Fibroblast of skin of scalp (primary cell): ENCODE measurements at places on chromosomes 13 and 19.

DNA sequence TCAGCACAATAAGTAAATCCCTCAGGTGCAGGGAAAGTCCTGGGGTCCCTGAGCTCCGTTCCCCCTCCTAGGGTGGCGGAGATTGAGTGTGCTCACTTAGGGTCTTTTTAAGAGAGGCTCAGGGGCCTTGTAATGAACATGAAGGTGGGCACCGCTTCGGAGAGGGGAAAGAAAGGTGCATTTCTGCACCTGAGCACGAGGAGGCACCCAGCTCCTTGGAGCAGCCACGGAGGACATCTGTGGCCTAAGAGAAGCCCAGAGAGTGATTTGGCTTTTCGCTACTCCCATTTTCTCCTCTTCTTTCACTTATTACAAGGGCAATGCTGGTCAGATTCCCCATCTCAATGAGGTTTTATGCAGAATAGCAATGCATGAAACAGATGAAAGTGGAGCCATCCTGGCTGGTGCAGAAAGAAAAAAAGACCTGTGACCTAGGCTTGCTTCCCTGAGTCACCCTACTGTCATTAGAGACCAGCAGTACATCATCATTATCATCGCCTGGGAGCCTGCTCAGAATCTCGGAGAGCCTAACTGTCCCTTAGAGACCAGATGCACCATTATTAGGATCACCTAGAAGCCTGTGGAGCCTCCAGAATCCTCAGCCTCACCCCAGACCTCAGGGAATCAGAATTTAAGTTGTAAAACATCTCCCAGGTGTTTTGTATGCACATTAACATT, 86.6 kb upstream of the RAP2A start:
- no peak for DNase-seq

DNA sequence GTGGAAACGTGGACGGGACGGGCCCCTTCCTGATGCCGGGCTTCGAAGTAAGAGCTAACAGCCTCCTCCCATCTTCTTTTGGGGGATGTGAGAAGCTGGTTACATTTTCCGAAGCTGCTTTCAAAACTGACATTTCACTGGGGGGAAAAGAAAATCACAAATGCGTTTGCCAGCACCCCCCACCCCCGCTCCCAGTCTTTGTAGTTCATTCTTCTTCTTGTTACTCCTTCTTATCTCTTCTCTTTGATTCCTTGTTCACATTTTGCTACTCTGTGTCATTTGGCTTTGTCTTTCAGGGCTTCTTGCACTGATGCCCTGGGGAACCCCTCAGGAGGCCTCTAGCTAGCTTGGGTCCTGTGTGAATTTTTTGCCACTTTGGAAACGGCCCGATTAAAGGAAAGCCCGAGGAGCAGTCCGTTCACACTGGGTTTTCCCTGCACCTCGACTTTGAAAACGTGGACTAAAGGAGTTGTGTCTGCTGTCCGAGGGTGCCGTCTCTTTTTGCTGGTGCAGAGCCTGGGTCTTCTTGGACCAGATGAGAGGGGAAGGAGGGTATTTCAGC, 1.3 kb downstream of the CARM1 start:
- DNase-seq = no peak

- DNase-seq = no peak
Observed at GRCh38 chr19:38148337-38148736, 75.7 kb downstream of the DPF1 start.

DNA sequence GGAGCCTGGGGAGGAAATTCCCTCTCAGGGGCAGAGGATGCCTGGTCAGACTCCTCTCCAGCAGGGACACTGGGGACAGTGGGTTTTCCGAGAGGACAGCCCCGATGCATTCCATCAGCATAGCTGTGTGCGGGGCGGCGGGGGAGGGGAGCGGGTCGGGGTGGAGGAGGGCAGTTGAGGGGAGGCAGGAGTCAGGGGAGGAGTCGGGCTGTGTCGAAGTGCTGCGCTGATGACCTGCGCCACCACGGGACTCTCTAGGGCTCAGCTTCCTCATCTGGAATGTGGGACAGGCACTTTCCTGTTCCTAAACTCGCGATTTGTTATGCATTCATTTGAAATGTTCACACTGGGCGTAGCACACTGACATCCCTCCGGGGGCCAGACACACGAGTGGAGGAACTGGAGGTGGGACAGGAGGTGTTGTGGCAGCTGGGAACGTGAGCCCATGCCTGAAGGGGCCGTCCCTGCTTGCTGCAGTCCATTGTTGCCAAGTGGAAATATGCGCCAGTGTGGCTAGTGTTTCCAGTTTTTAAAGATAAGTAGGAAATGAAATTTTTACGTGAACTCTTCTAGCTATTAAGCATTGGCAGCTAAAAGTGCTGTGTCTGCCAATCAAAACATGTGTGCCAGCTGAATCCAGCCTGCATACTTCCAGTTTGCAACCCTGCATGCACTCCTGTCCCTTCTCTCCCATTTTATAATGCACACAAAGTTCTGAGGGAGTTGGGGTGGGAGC, 43.3 kb downstream of the FLT1 start:
- peak; percentile 22 for DNase-seq

GRCh38 chr19:1745589-1746031, 7.7 kb upstream of the ONECUT3 start:
- no peak for DNase-seq

DNA sequence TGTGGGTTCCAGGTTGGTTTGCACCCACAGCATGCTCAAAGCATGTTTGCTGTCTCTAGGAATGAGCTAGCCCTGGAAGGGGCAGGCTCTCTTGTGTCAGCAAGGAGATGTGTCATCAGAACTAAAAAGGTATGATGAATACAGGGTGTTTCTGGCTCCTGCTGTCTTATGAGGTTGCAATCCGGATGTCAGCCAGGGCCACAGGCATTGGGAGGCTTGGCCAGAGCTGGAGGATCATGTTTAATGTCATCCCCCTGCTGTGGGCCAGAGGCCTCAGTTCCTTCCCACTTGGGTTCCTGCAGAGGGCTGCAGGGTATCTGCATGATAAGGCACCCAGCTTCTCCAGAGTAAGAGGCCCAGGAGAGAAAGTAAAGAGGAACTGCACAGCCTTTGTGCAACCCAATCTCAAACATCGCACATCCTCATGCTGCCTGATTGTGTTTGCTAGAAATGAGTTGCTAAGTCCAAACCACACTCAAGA, 193.6 kb downstream of the COL4A1 start:
- peak; percentile 54 for DNase-seq

- DNase-seq = no peak
Observed at GRCh38 chr13:108026680-108027410, 188.5 kb downstream of the LIG4 start.

DNA sequence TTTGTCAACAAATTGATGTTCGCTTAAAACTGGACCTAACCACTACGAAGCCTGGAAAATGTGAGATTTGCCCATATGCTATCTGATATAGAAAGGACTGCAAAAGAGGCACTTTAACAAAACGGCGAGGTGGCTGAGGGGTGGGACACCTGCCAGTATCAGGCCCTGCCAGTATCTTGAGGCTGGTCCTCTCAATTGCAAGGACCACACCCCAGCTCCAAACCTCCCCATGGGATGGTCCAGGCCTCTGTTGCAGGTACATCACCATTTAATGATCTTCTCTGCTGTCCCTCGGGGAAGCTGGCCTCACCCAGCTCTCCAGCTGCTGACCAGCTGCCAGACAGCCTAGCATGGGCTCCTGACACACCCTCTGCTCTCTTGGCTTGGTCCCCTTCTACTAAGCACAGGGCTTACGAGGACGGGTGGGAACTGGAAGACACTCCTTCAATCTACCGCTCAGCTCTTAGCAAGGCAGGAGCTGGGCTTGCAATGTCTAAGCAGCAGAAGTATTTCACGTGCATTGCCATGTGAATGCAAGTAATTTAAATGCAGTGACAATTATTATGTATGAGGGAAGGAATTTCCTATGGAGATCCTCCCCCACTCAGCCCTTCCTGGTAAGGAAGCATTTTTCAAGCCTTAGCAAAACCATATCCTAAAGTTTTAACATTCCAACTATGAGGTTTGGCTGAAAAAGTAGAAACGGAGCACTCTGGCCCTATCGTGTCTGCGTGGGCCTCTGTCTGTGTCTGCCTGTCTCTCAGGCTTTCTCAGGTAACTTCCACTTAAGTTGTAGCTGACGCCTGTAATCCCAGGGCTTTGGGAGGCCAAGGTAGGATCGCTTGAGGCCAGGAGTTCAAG, 63.9 kb downstream of the LATS2 start:
- peak; percentile 98 for DNase-seq

DNA sequence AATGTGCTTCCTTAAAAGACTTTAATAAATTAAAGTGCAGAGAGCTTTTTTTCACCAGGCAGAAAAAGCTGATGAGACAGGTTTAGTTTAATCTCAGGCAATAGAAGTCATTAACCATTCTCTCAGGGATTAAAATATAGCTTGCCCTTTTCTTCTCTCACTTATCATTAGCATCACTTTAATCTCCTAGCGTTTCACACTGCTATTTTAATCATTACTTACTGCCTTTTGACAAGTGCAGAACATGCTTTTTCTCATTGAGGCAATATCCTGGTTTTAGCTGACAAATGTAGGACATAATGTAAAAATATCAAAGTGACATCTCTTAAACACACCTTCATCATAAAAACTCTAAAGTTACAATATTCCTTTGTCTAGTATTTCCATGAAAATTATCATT, 94.6 kb downstream of the DACH1 start:
- no peak for DNase-seq

- peak; percentile 20 for DNase-seq
Observed at GRCh38 chr13:21453387-21454081, 5.6 kb downstream of the ZDHHC20 start.

DNA sequence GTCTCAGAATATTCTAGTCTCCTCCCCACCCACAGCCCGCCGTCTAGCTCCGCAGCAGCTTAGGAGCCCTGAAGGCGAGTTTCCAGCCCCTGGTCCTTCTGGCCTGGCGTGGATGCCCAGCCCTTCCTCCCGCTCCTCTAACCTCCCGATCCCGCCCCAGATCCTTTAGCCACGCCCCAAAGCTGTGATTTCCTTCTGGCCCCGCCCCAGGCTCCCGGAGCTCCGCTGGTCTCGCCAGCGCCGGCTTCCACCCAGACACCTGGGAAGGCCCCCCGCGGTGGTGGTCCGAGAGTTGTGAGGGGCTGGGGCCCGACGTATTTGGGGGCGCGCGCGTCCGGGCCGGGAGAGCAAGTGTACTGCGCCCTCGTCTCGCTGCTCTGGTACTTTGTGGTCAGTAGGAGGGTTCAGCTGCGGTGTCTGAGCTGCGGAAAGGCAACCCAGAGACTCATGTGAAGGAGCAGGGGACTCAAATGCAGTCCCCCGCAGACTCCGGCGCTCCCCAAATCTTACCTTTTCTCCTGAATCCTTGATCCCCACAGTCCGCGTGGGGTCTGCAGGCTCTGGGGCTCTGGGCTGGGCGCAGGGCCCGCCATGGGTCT, at the start of gene CGB7:
TSS of gene CGB7 (minus strand) at position 114 of the 599 bp plus-strand sequence. CDS start 2,374 bp downstream, outside the sequence.
- peak; percentile 61 for DNase-seq

- DNase-seq = no peak
Observed at GRCh38 chr19:14116525-14116917, 1.0 kb downstream of the PRKACA start.

DNA sequence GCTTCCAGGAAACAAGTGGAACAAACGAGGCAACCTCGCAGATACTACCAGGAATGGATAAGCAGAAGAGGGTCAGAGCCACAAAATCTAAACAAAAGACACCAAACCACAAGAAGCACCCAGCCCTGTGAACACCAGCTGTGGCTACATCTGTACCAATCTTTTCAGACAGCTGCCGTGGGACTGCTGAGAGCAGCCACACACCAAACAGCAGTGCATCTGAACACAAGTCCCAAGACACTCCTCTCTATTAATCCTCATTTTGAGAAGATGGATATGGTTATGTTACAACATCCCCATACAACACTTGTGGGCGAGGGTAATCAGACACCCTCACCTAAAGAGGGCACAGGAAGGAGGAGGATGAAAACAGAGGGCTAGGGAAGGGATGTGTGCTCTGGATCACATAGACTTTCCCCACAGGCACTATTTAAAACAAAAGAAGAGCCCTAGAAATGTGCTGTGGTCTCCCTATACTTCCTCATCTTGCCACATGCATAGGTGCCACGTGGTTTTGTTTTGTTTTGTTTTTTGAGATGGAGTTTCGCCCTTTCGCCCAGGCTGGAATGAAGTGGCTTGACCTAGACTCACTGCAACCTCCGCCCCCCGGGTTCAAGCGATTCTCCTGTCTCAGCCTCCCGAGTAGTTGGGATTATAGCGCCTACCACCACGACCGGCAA, 41.6 kb upstream of the ZNF14 start:
- no peak for DNase-seq

DNA sequence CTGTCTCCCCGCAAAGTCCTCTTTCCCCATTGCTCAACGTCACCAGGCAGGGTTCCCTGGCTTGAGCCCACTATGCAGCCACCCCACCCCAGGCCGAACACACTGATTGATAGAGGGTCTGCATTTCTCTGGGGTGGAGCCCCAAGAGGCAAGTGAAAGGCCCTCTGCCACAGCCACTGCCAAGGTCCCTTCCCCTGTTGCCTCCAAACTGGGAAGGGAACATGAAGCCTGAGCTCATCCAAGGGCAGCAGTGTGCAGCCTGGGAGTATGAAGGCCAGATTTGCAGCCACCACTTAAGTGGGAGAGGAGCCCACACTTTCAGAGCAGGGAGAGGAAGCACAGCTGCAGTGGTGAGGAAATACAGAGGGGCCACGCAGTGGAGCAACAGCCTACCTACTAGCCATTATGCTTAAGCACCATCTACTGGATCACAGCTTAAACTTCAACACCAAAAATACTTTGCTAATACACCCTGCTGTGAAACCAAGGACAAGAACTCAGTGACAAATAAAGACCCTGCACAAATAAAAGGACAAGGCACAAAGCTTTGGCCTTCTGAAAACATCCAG, 48.6 kb downstream of the UBL3 start:
- DNase-seq = no peak

DNA sequence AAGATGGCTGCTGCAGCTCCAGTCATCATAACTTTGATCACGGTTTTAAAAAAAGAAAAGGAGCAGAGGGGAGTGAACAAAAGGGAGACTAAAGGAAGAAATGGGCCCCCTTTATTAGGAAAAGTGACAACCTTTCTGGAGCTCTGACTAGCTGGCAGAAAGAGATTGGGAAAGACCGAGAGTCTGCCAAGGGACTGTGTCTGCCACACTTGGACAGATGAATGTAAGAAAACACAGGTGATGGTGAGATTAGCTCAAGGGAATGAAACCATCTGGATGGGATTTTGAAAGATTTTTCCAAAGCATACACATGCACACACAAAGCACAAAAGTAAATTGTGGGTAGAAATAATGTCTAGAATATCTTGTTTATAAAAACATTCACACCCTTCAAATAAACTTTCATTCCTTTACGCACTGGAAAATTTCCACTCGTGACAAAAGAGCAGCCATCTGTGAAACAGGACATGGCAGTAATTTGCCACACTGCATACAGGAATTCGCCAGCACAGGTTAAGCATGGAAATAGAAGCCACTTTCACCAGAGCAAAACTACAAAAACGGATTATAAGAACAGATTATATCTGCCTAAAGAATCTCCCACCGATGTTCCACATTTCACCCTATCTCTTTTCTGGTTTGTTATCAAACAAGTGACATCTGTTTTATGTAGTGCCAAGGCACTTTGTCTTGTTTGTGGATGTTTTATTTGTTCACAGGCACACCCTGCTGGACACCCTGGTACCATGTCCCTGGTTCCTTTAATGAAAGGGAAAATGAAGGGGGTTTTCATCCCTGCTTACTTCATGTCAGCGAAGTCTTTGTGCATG, 819.5 kb downstream of the DIAPH3 start:
- no peak for DNase-seq

GRCh38 chr13:32629866-32630265, 43.6 kb downstream of the PDS5B start:
- DNase-seq = no peak
